ENCODE measurements at places on chromosomes 7 and 10. TPM values are rescaled to one million over a fixed set of nuclear protein-coding genes. Genes with fewer than 3 reads are reported as not detected.

- H3K4me3 ChIP-seq, result no peak overlapping the region
- no peak for DNase-seq
- H3K36me3 ChIP-seq, result no peaks in the 10 kb centered on the region
Measured at GRCh38 chr10:25694971-25695370, 239.1 kb upstream of the MYO3A start.

- no peaks in the 10 kb centered on the region for H3K36me3 ChIP-seq
- H3K27ac ChIP-seq, result no peak overlapping the region
- H3K4me3 ChIP-seq, result no peak overlapping the region
Measured at GRCh38 chr10:89829887-89830269, 128.5 kb downstream of the KIF20B start.

DNA sequence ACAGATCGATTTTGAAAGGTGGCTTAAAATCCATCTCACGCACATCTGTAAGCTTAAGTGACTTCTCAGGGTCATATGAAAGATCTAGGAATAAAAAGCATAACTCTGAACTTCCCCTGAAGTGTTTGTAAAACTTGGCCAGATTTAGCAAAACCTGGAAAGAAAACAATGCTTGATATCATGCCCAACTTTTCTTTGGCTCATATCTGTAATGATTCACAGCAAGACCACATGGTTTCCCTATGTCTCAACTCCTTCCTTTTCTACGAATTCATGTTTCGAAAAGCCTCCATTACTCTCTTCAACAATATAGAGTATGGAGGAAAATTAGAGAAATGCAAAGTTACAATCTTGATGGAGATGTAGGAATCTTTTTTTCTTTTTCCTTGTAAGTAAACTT lies 20.1 kb upstream of the CABCOCO1 start:
- H3K27ac ChIP-seq, result no peak overlapping the region
- no peak overlapping the region for H3K4me3 ChIP-seq
- H3K27me3 ChIP-seq, result peaks cover 6% of the 10 kb centered on the region
- DNase-seq, result no peak
- no peaks in the 10 kb centered on the region for H3K4me1 ChIP-seq
- no peaks in the 10 kb centered on the region for H3K36me3 ChIP-seq

DNA sequence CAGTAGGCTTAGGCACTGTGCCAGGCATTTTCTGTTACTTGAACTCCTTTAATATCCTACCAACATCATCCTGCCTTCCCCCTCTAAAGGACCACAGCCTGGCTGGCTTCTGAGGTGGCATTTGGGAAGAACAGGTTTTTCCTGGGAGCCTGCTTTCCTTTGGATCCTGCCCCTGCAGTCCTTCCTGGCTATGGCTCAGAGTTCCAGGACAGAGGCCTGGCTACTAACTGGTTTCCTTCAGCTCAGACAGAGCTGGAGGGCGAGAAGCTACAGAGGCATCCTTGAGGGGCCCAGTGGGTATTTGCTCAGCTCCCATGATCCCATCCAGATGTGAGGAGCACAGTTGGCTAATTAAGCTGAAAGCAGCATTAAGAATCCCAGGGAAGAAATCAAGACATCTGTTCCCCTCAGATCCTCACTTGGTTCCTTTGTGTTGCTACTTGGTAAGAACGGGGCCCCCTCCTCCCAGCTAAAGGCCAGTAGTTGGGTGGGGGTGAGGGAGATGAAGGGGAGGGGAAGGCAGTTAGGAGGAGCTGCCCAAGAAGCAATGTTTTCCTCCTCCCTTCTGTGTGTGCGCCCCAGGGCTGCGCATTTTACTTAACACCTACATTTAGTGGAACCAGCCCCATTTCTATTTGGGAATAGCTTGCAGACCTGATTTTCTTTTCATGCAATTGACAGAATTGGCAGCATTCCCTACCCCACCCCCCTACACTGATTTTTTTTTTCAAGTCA lies 142.6 kb upstream of the SORCS3 start:
- H3K36me3 ChIP-seq, result no peaks in the 10 kb centered on the region
- H3K4me1 ChIP-seq, result no peaks in the 10 kb centered on the region
- no peak overlapping the region for H3K4me3 ChIP-seq
- H3K27ac ChIP-seq, result no peak overlapping the region

DNA sequence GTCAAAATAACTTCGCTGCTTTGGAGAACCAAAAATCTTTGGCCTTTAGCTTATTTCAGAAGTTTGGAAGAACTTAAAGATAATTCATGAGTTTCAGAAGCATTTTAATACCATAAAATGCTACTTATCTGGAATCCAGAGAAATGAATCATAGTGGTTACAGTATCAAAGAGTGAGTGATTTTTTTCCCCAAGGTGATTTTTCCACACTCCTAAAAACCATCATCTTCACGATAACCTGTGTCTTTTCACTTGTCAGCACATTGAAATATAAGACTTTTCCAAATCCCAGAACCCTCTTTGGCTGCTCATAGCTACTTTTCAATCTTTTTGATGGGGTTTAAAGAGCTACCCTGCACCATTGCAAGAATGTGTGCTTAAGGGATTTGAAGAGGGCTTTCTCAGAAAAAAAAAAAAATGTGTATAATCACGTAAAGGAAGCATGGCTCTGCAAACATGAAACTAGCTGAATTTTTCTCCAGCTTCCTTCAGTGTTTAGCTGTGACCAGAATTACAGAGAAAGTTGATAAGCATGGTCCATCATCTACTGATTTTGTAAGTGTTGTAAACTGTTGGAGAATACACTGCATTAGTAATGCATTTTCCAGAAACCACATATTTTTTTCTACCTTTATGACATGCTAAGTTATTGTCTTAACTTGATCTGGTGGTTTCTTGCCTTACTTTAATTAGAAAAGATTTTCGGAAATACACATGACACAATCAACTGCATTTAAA lies 134.9 kb downstream of the BICC1 start:
- H3K27me3 ChIP-seq, result peaks cover 4% of the 10 kb centered on the region
- no peaks in the 10 kb centered on the region for H3K36me3 ChIP-seq
- no peak overlapping the region for H3K4me3 ChIP-seq
- no peak for DNase-seq

- no peak overlapping the region for H3K4me3 ChIP-seq
- H3K4me1 ChIP-seq, result peaks cover 4% of the 10 kb centered on the region
- no peak for DNase-seq
- H3K27ac ChIP-seq, result no peak overlapping the region
Measured at GRCh38 chr10:124534826-124535601, 73.4 kb downstream of the LHPP start.

- no peak for DNase-seq
- H3K36me3 ChIP-seq, result no peaks in the 10 kb centered on the region
- H3K27ac ChIP-seq, result no peak overlapping the region
Measured at GRCh38 chr7:51224811-51225595, 91.6 kb downstream of the COBL start.

DNA sequence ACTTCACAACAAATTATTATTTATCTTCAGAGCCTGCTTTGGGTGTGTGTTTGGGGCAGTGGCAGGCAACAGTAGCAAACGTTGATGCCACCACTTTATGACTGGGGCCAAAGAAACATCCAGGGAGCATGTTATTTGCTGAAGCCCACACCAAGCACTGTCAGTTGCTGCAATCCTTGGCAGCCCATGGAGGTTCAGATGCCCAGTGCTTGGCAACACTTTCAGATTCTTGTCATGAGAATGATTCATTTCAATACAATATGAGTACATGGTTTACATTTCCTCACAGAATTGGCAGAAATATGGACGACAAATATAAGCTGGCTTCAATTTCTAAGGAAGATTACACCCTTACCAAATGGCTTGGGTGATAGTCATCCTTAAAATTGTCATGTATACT lies 46.5 kb upstream of the GLI3 start:
- H3K36me3 ChIP-seq, result no peaks in the 10 kb centered on the region
- H3K4me1 ChIP-seq, result no peaks in the 10 kb centered on the region
- no peak overlapping the region for H3K27ac ChIP-seq
- H3K27me3 ChIP-seq, result no peaks in the 10 kb centered on the region
- H3K4me3 ChIP-seq, result no peak overlapping the region

DNA sequence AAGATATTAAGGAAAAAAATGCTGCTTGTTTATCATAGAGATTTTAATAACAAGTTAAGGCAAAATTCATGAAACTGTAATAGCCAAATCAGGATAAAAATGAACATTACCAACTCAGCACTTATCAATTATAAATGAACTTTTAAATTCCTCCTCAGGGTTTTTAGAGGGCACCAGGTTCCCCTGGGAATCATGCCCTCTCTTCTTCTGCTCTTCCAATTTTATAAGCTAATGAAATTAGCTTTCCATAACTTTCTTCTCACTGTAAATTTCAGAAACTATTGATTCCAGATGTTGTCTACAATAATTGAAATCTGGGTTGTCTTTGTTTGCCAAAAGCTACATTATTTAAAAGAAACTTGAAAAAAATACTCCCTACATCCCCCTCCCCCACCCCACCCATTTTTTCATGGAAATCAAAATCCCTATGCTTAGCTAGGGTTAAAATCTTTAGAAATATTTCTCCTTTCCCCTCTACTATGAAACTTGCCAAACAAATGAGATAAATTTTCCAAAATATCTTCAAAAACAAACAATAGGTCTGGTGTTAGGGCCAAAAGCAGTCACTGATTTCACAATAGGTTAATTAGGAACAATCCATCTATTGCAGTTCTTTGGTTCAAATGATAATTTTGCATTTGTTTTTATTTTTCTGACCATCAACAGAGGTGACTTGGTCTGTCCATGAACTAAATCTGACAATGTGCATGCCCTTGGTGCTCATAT lies 187.7 kb downstream of the DOCK4 start:
- H3K27ac ChIP-seq, result no peak overlapping the region
- no peak overlapping the region for H3K4me3 ChIP-seq
- H3K4me1 ChIP-seq, result no peaks in the 10 kb centered on the region
- H3K27me3 ChIP-seq, result no peaks in the 10 kb centered on the region
- H3K36me3 ChIP-seq, result no peaks in the 10 kb centered on the region

GRCh38 chr10:59808896-59809643 lies 55.8 kb upstream of the MRLN start:
- peaks cover 14% of the 10 kb centered on the region for H3K36me3 ChIP-seq
- no peaks in the 10 kb centered on the region for H3K27me3 ChIP-seq
- no peak overlapping the region for H3K4me3 ChIP-seq
- peak; percentile 72 for DNase-seq

DNA sequence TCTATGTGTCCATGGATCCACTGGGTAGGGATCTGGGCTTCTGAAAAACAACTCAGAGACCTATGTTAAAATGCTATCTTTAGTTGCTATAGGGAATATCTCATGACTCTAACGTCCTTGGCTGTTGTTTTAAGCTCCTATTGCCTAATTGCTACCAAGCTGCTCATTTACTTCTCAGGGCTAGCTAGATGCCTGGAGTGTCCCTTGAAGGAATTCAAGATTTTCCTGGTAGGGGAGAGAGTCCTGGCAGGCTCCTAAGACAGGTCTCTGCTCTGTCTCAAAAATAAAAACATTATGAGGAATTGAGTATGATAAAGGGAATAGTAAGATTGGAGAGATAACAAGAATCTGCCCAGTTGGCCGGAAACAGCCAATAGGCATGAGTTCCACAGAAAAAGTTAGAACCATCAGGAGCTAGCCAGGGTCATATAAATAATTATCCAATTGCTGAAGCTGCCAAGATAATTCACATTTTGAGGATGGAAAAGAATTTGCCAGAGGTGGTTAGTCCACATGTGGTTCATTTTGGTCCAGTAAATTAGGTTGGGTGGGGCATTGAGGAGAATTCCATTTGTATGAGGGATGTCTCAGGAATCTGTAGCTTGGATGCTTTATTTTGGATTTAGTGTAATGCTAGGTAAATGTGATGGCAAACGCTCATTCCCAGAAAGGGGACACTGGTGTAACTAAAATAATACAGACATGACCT lies 362.7 kb upstream of the VSTM2A start:
- no peak overlapping the region for H3K4me3 ChIP-seq
- H3K27ac ChIP-seq, result no peak overlapping the region
- no peaks in the 10 kb centered on the region for H3K4me1 ChIP-seq
- H3K36me3 ChIP-seq, result no peaks in the 10 kb centered on the region
- DNase-seq, result no peak
- H3K27me3 ChIP-seq, result no peaks in the 10 kb centered on the region

DNA sequence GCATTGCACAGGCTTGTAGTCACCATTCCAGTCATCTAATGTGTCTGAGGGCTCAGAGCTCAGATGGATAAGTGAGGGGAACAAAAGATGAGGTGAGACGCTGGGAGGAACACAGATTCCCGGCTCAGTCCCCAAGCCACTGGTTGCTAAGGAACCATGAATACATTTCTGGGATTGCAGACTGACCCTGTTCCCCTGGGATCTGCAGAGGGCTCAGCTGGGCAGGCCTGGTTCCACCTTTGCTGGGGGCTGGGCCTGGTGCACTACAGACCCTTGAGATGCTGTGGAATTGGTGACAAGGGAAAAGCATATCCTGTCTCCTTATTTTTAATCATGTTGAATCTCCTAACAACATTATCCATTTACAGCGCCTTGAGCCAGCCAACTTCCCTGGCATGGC lies 19.2 kb downstream of the ELFN1 start:
- no peaks in the 10 kb centered on the region for H3K4me1 ChIP-seq
- H3K4me3 ChIP-seq, result no peak overlapping the region
- peaks cover 2% of the 10 kb centered on the region for H3K27me3 ChIP-seq
- H3K27ac ChIP-seq, result no peak overlapping the region
- no peaks in the 10 kb centered on the region for H3K36me3 ChIP-seq

DNA sequence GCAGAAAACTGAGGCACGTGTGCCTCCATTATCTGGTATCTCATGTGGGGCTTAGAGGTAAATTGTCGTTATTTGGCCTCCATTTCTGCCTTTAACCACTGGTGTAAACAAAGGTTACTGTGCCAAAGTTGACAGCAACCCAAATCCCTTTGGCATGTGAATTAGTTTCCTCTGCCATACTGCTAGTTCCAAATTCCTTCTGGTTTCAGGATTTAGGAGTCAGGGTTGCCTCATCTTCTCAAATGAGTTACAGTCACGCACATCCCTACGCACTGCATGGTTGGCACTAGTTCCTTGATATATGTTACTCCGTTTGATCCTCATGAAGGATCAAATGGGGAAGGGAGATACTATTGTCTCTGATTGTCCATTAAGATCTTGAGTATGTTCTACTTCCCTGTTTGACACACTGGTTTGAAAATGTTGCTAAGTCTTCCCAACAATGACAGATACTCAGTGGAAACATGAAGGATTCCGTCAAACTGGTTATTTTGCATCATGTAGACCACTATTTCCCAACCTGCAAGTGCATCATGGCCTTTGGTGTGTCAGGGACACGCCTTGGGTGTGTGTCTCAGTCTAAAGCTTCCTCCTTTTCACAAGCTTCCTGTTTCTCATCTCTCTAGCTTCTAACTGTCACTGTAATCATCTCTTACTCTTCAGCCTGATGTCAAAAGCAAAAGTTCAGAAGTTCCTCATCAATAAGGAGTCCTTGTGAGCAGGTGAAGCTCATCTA lies at the start of gene LIPN:
TSS of gene LIPN (plus strand) at position 655 of the 736 bp plus-strand sequence. CDS start 1,386 bp downstream, outside the sequence.
- H3K27me3 ChIP-seq, result peaks cover 3% of the 10 kb centered on the region
- no peak for DNase-seq
- peaks cover 4% of the 10 kb centered on the region for H3K4me1 ChIP-seq
- no peak within 1 kb of the TSS for H3K4me3 ChIP-seq
- H3K27ac ChIP-seq, result no peak within 1 kb of the TSS
- peaks cover 3% of the 10 kb centered on the region for H3K36me3 ChIP-seq

- no peak overlapping the region for H3K27ac ChIP-seq
- peaks cover 3% of the 10 kb centered on the region for H3K36me3 ChIP-seq
- peaks cover 11% of the 10 kb centered on the region for H3K4me1 ChIP-seq
Measured at GRCh38 chr10:125783408-125783807, 7.8 kb upstream of the MMP21 start.

The GDF2 gene
- not detected for total RNA-seq

The FEZF1 gene
- not detected for total RNA-seq

The SPDYE5 gene
- 0.14 TPM for total RNA-seq

The TSPAN33 gene
- total RNA-seq, result 10.0 TPM

The SH2D4B gene
- total RNA-seq, result 0.14 TPM

The NUTM2E gene
- 0.37 TPM for total RNA-seq

The PNLIPRP2 gene
- not detected for total RNA-seq

The PTPRN2 gene
- total RNA-seq, result 4.9 TPM

The ARHGEF5 gene
- 7.7 TPM for total RNA-seq

The NUDT5 gene
- total RNA-seq, result 71.4 TPM
